Brain microvascular endothelial cell (primary cell): ENCODE measurements at places on chromosomes 2 and 18.

DNA sequence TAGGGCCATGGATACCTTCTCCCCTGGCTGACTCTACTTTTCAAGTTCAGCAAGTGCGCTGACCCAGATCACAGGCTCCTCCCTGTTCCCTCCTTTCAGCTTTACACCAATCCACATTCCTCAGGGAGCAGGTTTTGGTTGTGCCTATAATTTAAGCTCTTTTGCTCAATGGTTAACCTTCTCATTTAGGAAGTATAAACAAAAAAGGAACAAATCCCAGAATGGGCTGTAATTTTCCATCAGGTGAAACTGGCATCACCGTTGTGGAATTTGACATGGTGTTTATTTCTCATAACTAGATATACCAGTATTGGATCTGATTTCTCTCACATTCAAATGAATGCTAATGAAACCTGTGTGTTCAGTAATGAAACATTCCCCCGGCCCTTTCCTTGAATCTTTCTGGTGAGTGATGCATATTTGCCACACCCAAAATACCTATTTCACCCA, 13.6 kb downstream of the STRN start:
- no peak for DNase-seq

DNA sequence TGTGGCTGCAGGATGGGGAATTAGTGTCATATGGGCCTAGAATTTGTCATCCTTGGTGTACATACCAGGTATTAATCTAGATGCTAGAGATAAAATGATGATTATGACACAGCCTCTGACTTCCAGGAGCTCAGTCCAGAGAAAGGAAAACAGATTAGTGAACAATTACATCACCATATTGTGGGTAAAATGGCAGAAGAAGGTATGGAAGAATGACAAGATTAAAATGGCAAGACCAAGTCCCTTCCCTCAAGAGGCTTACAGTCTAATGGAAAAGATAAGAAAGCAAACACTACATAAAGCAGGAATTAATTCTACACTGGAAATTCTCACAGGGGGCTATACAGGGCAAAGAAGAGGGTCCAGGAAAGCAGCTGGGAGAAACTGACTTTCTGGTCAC, 25.9 kb upstream of the TYMS start:
- no peak for DNase-seq

GRCh38 chr2:72927619-72928550, 10.6 kb downstream of the EMX1 start:
- DNase-seq = no peak

DNA sequence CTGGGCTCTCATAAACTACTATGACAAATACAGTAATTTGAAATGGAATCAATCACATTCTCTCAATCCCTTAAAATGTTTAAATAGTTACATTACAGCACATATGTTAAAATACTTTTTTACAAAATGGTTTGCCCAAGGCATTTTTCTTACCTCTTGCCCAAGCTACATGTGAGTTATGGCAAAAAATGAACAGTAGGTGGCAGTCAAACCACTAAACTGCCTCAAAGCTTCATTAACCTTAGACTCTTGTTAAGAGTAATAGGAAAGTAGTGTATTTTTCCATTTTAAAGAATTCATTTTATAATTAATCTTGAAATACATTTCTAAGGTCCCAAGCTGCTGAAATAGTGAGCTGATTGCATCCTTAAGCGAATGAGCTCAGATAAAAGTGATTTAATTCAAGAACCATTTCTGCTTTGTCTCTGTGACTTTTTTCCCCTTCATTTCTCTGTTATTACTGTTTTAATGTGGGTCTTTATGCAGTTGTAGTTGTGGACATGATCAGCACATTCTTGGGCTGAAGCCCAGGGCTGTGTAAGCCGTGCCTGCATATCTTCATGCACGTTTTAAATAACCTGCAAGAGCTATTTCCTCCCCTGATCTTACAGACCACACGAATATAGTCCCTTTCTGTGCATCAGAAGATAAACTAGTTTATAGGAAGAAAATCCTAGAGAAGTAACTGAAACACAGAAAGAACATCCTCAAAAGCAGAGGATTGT, 311.8 kb downstream of the LNPK start:
- DNase-seq = peak; percentile 71

- peak; percentile 57 for DNase-seq
These were observed 663.3 kb upstream of the CHAC2 start for GRCh38 chr2:53104263-53104662.

DNA sequence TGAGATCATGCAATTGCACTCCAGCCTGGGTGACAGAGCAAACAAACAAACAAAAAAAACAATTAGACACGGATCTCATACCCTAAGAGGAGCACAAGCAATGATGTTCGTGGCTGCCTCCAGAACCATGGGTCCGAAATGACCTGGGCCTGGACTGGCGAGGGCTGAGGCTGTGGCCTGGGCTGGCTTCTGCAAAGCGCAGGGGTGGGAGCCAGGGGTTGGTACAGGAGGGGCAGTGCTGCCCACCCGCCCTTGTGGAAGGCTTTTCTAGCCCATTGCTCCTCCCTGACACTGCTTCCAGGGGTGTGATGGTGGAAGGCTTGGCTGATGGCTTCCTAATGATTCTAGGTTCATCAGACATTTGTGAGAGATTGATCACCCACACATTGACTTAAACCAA, 167.8 kb downstream of the FHOD3 start:
- no peak for DNase-seq

DNA sequence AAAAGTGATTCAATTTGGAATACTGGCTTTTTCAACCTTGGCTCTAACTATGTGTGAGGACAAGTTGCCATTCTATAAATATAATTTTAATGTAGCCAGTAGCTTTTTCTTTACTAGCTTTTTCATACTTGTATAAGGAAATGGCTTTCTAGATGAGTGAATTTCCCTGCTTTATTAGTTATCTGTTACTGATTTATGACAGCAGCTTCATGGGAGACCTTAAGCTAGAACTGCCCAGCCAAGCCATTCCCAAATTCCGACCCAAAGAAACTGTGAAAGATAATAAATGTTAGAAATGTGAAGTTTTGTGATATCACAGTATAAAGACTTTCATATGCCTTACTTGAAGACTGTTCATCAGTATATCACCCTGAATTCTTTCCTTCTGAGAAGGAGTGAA, 32.3 kb downstream of the BABAM2 start:
- no peak for DNase-seq

DNA sequence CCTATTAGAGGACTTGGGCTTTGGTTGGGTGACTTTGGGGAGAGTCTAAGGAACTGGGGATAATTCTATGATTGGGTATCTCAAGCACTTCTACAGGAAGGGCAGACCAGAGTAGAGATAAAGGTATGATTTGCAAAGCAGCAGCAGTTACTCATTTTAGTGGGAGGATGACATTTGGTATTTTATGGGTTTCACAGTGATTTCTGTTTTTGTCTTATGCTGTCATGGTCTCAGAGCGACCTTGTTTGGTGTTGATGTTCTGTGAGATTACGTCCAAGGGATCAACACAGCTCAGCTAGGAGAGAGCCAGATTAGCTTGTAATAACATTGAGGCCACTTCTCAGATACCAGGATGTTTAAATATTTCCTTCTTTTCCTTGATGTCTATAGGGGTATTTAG, 18.2 kb downstream of the TTR start:
- no peak for DNase-seq

DNA sequence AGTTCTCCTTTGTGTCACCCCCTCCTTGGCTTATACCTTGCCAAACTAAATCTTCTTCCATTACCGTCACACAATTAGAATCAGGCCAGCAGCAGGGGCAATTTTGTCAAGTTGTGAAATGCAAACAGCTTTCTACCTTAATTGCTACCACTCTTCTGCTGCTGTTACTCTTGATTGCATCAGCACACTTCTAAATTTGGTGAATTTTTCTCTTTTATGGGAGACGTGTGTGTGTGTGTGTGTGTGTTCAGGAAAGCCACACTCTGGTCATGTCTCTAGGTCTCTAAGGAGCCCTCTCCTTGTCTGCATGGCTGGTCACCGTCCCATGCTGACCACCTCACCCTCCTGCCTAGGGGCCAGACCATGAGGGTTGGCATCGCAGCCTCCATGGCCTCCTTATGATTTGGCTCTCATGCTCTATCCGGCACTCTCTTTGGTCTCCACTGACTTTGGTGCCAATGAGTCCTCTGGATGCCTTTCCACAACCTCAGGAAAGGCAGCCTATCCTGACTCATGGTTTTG, 87.7 kb downstream of the GATA6 start:
- DNase-seq = no peak

DNA sequence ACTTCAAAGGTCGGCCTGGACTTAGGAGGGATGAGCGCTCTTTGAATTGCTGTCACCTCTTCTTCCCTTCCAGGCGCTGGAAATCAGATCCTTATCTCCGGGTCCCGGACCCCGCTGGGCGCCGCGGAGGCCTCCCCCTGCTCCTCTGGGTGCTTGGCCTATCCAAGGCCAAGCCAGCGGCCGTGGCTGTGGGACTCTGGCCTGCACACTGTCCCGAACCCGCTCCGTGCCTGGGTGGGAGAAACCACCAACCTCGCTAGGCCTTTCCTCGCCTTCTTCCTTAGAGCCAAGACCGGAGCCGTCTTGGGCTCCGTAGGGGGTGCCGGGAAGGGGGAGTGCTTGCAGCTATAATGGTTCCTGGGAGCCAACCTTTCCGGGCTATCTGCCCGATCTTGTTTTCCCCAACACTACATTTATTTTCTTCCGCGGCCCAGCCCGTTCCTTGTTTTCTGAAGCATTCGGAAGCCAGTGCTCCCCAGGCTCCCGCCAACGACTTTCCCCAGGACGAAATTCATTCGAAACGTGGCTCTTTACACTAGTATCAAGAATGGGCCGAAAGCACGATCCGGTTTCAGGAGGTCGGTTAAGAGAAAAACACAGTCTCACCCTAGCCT, 2.4 kb downstream of the OSR1 start:
- no peak for DNase-seq

DNA sequence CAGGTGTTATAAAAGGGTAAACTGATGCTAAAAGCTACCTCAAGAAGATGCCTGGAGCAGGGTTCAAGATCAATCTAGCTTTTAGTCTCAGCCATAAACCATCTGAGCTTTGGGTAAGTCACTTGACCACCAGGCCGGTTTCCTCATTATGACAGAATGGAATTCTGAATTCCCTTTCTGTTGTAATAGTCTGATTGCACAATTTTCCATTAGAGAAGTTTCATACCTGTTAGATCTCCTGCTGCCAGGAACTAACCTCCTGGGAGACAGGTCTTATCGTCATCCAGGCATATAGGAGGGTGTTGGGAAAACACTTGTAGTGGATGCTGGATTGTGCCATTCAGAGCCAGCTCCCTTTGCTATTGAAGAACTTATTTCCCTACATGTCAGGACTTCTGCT, 272.5 kb downstream of the TDRD15 start:
- DNase-seq = no peak

DNA sequence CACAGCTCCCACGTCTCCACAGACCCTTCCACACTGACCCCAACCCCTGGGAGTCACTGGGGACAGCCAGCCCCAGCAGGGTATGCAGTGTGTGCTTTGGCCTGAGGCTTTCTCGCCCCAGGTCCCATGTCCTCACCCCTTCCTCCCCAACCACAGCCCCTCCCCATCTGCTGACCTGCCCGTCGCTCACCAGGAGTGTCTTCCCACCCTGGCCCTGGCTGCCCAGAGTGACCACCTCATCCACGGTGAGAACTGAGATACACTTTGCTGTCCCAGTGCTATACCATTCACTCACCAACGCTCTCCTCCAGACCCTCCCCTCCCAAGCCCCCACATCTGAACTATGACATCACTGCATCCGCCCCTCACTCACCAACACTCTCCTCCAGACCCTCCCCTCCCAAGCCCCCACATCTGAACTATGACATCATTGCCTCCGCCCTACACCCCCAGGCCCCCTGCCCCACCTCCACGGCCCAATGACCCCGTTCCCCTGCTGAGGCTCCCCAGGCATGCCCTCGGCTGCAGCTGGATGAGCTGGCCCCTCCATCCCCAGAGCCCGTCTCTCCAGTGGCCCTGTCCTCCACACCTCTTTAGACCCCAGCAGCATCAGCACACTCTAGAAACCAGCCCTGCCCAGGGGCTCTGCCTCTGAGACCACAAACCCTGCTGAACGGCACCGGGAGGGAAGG, 55.2 kb downstream of the ANKMY1 start:
- no peak for DNase-seq

GRCh38 chr2:222525811-222526210, 101.5 kb downstream of the SGPP2 start:
- DNase-seq = no peak

DNA sequence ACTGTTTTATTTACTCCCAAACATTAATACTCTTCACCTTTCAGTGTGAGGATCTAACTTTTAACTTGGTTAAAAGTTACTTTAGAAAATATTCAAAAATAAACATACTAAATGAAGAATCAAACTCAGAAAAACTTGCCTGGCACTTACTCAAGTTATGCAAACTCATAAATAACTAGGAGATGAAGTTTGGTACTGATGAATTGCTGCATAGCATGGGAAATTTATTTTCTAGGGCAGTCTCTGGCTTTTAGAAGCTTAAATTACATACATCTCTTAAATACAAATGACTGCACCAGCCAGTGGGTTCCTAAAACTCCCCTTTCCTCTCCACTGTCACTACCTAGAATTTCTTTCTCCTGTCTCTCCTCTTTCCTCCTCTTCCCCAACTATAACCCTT, 46.7 kb upstream of the CREB1 start:
- DNase-seq = no peak

GRCh38 chr2:122100756-122101155, 345.3 kb downstream of the TSN start:
- no peak for DNase-seq

GRCh38 chr2:39181297-39181696, 60.4 kb upstream of the SOS1 start:
- no peak for DNase-seq

DNA sequence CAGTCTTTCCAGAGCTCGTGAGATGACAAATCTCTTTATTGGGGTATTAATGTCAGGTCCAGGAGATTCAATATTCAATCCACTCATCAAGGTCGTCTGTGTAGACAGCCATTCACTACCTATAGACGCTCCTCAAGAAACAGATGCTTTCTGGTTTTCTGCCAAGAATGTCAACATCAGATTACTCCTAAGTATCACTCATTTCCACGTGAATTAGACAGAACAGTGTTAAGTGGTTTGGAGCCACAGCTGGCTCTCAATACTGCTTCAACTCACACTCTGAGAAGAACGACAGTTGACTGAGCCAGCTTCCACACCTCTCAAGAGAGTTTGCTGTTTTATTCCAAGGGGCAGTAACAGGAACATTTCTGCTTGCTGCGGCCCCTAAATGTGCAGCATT, 113.5 kb upstream of the NEDD4L start:
- no peak for DNase-seq

GRCh38 chr2:160270571-160271113, 70.6 kb upstream of the ITGB6 start:
- DNase-seq = no peak
